ENCODE measurements at places on chromosomes 5 and 9.

DNA sequence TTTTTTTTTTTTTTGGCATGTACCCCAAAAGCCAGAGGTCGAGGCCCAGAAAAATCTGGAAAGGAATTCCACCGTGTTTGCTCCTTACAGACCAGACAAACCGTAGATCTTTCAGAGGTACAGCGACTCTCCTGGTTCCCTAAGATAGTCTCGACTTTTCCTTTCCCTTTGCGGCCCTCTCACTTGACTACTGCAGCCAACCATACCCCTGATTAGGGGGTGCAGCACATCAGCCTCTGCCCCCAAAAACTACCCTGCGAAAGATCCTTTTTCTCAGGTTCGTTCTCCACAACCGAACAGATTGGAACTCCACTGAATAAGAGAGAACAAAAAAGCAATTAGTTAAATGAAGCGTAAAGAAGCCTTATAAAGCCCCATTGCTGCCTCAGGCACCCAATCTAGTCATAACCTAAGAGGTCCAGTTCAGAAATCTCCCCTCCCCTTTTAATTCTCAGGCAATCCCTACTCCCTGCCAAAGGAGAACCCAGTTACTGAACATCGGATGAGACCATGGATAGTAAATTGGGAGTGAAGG lies 379 bp upstream of the TICAM2 start:
- DNase-seq: no peak

- no peak for DNase-seq
Observed at GRCh38 chr5:138538943-138539627, 4.0 kb downstream of the ETF1 start.

DNA sequence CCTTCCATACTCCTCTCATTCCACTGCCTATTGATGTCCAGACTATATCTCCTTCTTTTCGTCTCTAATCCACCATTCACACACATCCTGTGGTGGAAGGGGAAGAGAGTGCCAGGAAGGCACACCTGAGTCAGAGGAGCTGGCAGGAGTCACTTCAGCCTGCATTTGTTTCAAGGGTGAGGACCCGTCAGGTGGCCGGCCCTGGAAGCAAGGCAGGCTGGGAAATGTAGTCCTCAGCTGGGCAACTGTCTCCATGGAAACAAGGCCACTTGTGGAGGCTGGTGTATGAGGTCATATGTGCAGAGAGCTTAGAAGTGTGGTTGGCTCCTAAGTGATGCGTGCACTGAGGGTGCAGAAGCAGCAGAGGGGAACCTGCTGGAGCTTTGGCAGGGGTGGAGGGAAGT lies 278.4 kb downstream of the NSG2 start:
- DNase-seq: no peak

DNA sequence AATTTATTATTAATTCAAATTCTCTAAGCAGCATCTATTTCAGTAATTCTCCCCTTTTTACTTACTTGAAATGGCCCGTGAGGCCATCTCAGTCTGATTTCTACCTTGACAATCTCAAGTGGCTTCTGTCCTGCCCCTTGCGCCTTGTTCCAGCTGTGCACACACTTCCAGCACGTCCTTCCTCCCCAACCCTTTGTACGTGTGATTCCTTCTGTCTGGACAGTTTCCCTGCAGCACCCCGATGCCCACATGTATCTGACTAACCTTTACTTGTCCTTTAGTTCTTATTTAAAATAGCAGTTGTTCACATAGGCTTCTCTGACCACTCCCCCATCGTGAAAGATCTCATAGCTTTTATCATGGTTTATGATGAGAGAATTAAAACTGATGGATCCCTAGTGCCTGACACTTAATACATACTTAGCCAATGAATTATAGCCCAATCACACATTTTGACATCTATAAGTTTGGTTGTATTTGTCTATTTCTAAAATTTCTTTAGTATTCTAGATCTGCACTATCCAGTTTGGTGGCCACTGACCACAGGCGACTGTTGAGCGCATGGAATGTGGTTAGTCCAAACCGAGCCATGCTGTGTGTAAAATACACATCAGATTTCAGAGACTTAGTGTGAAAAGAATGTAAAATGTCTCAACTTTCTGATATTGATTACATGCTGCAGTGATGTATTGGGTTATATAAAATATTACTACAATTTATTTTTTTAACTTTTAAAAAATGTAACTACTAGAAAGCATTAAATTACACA lies 14.3 kb downstream of the ZBTB34 start:
- no peak for DNase-seq

GRCh38 chr9:126700903-126701812 lies 87.4 kb downstream of the LMX1B start:
- no peak for DNase-seq
